ENCODE measurements at places on chromosomes 2 and 18.

- no peak for DNase-seq
Observed at GRCh38 chr2:68125821-68126220, 31.9 kb upstream of the PNO1 start.

DNA sequence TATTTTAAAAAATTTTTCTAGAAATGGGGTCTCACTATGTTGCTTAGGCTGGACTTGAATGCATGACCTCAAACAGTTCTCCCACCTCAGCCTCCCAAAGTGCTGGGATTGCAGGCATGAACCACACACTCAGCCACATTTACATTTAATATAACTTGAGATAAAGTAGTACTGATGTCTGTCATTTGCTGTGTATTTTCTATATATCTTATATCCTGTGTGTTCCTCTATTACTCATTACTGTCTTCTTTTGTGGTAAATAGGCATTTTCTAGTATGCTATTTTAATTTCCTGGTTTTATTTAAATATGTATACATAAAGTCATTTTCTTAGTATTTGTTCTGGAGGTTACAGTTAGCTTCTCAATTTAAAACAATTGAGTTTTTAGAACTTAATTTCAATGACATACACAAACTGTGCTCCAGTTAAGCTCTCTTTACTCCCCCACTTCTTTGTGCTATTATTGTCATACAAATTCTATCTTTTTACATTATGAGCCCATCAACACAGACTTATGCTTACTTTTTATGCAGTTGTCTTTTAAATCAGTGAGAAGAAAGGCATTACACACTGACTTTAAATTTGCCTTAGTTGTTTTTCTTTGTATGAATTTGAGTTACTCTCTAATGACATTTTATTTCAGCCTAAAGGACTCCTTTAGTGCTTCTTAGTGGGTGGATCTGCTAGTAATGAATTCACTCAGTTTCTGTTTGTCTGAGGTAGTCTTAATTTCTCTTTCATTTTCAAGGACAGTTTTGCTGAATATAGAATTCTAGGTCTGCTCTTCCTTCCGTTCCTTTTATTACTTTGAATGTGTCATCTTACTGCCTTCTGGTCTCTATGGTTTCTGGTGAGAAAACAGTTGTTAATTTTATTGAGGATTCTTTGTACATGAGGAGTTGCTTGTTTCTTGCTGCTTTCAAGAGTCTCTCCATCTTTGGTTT is 6.2 kb upstream of the INPP4A start:
- DNase-seq = peak; percentile 18

DNA sequence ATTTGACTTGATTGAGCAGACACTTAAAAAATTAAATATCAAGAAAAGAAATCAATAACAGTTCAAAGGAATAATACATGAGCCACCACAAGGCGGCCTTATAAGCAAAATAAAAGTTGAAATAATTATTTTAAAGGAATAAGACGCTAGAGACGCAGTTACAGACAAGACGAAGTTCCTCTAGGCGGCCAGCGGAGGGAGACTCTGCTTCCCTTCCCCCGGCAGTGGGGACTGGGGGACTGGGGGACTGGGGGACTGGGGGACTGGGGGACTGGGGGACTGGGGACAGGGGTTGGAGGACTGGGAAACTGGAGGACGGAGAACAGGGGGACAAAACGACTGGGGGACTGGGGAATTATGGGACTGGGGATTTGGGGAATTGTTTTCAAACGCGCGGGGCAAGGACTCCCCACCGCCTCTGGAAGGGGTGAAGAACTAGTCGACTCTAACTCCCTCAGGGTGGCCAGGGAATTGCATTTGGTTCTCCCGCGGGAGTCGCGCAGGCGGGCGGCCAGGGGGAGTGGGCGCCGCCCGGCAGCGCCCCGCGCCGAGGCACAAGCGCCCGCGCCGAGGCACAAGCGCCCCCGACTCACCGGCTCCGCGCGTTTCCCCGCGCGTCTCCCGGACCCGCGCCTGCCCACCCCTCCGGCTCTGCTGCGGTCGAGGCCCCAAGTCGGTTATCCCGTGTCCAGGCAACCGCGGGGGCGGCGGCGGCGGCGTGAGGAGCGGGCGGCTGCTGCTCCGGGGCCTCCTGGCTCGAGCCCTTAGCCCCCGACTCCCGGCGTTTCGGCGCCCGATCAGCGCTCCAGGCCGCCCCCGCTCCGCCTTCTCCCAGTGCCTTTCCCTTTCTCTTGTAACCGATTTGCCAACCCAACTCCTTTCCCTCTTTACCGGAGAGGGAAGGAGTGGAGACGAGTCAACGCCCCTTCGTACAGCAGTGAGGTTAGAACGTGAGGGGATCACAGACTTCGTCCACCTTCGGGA is at the start of gene CCDC178:
Gene CCDC178, minus strand, starts transcription at position 662 of the 984 bp plus-strand sequence. CDS start 28,633 bp downstream, outside the sequence.
- DNase-seq = no peak

DNA sequence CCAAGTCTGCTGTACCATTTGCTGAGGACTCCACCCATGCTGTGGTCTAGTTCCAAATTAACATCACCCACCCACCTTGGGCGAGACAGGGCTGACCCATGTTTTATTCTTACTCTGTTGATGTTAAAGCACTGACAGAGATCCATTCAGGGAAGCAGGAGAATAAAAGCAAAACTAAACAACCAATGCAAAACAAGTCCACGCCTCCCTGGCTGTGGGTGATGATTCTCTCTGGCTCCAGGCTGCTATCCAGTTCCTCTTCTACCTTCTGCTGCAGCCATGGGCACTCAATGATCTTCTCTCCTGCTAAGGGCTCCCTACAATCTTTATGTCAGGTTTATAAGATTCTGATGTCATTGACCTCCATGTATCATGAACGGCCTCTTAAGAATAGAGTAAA is 786.6 kb upstream of the ID2 start:
- no peak for DNase-seq

GRCh38 chr2:99520813-99521212 is 31.0 kb upstream of the REV1 start:
- DNase-seq = no peak

- no peak for DNase-seq
Observed at GRCh38 chr18:5542515-5543035, 1.2 kb downstream of the EPB41L3 start.

DNA sequence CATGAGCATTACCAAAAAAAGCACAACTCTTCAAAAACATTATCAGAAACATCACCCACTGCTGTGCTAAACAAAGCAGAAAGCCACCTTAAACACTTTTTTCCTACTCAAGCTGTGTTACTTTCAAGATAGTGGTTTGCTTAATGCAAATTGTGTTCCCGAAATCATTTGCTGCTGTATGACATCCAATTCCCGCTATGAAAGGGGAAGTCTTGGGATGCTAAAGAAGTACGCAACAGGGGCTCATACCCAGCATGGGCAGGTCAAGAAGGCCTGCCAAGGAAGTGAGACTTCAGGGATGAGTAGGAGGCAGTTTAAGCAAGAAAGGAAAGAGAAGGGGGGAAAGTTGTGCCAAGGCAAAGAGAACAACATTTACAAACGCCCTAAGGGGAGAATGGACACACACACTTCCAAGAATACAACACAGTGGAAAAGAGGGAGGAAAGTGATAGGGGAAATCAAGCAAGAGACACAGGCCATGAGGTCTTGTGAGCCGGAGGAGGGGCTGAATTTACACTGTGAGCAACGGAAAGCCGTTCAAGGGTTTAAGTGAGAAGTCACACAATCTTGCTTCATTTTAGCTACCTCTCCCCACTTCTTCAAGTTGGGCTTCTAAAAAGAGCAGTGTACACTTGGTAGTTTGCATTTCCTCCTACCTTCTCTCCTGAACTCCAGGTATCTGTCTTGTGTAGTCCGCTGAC is 4.0 kb downstream of the PTPN2 start:
- DNase-seq = no peak

- no peak for DNase-seq
Observed at GRCh38 chr2:54107455-54107764, 8.0 kb upstream of the ACYP2 start.

GRCh38 chr18:73896685-73897084 is 250.9 kb downstream of the FBXO15 start:
- no peak for DNase-seq

- DNase-seq = no peak
Observed at GRCh38 chr2:157501026-157501425, 57.1 kb upstream of the CYTIP start.

- no peak for DNase-seq
Observed at GRCh38 chr18:8724452-8724851, 19.1 kb downstream of the MTCL1 start.

GRCh38 chr2:5144159-5144558 is 548.0 kb upstream of the SOX11 start:
- no peak for DNase-seq

DNA sequence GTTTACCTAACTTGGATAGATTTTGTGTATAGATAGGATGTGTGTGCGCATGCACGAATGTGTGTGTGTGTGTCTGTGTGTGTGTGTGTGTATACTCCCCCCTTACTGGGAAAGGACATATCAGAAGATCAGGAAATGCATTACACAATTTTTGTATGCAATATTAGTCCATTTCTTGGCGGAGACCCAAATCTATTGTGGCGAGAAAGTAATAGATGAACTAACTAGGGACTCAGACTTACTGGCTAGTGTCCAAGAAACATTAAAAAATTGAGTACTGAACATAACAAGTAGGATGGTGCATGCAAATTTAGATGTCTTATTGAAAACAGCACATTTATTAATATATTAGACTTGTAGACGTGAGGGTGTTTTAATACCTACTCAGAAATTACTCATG is 1036.5 kb upstream of the FANCL start:
- DNase-seq = no peak

DNA sequence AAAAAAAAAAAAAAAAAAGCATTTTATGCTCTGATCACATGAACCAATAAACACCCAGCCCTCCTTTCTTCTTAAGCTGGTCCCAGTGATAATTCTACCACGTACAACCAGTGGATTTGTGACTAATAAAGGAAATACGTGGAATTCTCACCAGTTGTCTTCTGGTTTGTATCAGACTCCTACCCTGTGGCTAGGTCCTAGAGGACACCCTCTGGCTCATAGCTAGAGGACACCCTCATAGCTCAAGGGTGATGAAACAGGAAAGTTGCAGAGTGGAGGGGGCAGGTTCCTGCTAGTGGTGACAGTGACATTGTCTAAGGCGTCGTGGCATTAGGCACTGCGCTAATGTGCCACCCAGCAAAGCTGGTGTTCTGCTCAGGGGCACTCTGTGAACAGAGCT is 167.8 kb downstream of the BCL11A start:
- DNase-seq = no peak

- no peak for DNase-seq
Observed at GRCh38 chr18:58373481-58373880, 255.4 kb downstream of the ALPK2 start.

DNA sequence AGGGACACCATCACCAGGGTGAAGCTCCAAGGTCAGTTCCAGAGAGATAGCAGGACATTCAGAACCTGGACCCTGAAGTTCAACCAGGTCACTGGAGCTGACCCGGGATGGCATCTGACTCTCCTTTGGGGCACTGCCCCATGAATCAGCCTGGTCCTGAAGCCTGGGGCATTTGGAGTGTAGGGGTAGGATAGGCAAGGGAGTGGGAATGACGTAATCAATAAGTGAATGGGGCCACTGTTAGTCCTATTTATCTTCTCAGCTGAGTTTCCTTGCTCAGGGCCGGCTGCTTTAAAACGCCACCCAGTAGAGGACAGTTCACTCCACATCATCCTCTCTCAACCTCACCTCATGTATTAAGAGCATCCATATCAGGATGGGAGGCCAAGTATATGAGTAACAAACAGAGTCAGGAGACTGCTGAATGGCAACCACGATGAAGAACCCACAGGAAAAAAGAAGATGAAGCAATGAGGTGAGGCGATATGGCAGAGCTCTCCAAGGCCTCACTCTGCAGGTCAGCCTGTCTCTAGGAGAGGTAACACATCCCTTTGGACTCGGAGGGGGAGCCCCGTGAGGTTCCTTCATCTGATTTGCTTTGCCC is 1.8 kb upstream of the RFX8 start:
- no peak for DNase-seq

GRCh38 chr2:1769703-1770422 is 25.5 kb upstream of the PXDN start:
- DNase-seq = peak; percentile 23

- no peak for DNase-seq
Observed at GRCh38 chr2:68900496-68901198, 29.4 kb upstream of the BMP10 start.

GRCh38 chr2:174343623-174344455 is 9.1 kb downstream of the SP9 start:
- no peak for DNase-seq

GRCh38 chr2:120675460-120676130 is 60.1 kb upstream of the GLI2 start:
- DNase-seq = peak; percentile 41

DNA sequence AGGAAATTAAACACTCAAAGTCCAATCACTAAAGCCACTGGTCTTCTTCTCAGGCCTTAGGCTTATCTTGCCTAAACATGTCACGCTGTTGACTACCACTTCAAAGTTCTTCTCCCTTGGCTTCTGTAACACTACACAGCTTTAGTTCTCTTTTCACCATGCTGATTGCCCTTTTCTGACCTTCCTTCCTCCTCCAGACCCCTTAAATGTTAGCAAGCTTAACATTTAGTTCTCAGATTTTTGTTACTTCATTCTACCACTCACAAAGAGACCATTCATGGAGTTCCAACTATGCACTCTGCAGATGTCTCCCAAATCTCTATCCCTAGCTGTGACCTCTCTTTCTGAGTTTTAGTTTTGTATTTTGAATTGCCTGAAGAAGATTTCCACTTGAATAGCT is 64.4 kb downstream of the TTC21B start:
- no peak for DNase-seq

DNA sequence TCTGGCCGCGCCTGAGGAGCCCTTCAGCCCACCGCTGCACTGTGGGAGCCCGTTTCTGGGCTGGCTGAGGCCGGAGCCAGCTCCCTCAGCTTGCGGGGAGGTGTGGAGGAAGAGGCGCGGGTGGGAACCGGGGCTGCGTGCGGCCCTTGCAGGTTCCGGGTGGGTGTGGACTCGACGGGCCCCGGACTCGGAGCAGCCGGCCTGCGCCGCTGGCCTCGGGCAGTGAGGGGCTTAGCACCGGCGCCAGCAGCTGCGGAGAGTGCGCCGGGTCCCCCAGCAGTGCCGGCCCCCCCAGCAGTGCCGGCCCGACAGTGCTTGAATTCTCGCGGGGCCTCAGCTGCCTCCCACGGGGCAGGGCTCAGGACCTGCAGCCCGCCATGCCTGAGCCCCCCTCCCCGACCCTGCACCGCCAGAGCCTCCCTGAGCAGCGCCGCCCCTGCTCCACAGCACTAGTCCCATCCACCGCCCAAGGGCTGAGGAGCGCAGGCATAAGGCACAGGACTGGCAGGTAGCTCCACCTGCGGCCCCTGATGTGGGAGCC is 534.2 kb downstream of the ZNF804A start:
- no peak for DNase-seq

DNA sequence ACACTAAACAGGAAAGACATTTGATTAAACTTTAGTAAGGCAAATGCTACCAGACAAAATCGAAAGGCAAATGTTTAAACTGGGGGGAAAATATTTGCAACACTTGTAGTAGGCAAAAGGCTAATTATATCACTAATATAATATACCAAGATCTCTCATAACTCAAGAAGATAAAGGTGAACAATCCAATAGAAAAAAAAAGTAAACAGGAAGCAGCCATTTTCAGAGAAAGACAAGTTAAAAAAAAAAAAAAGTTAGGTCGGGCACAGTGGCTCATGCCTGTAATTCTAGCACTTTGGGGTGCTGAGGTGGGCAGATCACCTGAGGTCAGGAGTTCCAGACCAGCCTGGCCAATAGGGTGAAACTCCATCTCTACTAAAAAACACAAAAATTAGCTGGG is 4.4 kb upstream of the ACTG2 start:
- no peak for DNase-seq
